Putamen (tissue), 1 donor: ENCODE measurements at places on chromosomes 4 and X.

- DNase-seq, result no peak
Observed at GRCh38 chrX:7294483-7294882, 146.5 kb upstream of the PUDP start.

- DNase-seq, result no peak
Observed at GRCh38 chr4:167221084-167221483, 13.2 kb downstream of the SPOCK3 start.

DNA sequence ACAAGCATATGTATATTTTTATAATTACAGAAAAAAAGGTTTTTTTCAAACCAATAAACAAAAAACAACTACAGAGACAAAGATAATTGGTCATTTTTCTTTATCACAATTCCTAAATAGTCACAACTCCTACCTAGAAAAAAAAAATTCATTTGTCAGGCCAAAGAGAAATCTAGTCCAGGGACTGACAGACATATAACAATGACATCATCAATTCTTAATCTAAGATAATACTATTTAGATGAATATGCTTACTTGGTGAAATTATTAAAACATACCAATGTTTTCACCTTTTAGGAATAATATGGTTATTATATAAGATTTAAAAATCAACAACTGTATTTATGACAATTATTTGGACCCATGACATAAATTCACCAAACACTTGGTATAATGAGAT lies 48.4 kb downstream of the CHM start:
- DNase-seq, result no peak

DNA sequence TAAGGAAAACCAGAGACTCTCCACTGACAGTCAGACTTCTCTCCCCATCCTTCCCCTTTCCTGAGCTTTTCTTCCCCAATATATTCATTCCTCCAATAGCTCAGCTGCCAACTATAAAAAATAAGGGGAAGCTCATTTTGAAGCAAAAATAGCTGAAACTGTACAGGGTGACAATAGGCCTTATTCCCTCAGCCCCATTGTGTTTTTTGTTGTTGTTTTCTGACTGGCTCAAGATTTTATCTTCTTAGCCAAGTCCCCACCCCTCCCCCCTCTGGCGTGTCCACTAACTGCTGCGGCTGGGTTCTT lies 26.2 kb downstream of the PRPS1 start:
- no peak for DNase-seq

DNA sequence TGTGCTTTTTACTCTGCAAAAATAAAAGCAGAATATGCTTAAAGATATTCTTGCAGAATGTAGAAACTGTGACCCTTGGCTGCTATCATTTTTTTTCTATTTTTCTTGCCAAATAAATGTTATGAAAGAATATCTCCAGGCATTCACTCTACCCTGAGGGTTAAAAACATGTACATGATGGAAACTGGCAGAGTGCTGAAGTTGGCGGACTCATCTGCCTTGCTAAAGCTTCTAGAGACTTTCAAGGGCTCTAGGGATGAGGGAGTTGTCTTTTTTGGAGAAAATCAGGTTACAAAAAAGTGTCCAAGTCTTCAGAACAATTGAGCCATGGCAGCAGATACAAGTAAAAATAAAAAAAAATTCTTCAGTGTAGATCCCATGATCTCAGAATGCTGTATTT lies 40.5 kb upstream of the NRK start:
- DNase-seq, result no peak

- DNase-seq, result peak; percentile 45
Observed at GRCh38 chrX:13646154-13646549, 6.8 kb upstream of the TCEANC start.

GRCh38 chrX:41289095-41289494 lies 44.9 kb upstream of the DDX3X start:
- DNase-seq, result no peak

GRCh38 chrX:43641691-43642090 lies 14.4 kb upstream of the MAOA start:
- no peak for DNase-seq

GRCh38 chr4:137812258-137812657 lies 280.0 kb upstream of the PCDH18 start:
- no peak for DNase-seq

DNA sequence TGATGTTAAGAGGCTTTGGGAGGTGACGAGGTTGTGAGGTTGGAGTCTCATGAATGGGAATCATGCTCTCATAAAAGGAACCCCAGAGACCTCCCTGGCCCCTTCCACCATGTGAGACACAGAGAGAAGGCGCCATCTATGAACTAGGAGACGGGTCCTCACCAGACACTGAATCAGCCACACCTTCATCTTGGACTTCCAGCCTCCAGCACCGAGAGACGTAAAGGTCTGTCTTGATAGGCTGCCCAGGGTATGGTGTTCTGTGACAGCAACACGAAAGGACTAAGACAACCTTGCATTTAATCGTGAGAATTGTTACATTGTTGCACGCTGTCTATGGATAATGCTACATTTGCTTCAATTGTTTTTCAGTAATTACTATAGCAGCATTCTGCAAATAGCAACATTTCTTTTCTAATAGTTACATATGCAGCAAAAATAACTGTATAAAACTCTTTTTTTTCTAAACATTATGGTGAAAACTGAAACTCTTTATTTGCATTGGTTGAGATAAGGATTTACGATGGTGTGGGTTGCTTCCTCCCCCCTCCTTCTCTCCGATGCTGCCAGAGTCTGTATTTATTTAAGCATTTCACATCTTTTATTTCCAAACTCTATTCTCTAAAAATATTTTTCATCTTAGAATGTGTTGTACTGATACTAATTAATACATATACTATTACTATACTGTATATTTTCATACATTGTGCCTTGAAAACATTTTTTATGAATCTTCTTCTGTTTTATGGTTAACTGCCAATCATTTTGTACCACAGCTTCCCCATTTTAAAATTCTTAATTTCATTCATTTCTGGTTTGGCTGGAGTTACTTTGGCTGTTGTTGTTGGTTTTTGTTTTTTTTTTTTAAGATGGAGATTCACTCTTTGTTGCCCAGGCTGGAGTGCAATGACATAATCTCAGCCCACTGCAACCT lies 26.4 kb upstream of the AKAP17A start:
- DNase-seq, result no peak

- DNase-seq, result peak; percentile 42
Observed at GRCh38 chr4:51831133-51831532, 11.8 kb upstream of the DCUN1D4 start.

DNA sequence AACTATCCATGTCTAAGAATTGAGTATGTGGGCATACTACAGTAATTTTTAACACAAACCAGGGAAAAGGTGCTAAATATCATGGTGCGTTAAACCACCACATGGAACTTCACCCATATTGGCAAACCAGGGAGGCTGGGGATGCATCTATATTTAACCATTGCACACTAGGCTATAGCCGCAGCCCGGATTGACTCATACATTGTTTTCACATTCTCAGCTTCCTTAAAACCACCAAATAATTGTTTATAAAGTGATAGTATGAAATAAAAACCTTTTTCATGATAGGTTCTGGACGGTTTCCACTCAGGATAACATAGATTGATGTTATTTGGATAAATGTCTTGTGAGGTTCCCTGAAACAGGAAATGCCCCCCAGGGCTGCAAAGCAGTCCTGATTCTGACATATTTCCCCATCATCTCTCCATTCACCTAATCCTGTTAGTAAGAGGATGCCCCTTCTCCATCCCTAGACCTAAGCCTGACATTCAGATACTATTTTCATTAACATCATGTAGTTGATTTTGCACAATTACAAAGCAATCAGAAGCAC lies 7.9 kb downstream of the COL25A1 start:
- no peak for DNase-seq

DNA sequence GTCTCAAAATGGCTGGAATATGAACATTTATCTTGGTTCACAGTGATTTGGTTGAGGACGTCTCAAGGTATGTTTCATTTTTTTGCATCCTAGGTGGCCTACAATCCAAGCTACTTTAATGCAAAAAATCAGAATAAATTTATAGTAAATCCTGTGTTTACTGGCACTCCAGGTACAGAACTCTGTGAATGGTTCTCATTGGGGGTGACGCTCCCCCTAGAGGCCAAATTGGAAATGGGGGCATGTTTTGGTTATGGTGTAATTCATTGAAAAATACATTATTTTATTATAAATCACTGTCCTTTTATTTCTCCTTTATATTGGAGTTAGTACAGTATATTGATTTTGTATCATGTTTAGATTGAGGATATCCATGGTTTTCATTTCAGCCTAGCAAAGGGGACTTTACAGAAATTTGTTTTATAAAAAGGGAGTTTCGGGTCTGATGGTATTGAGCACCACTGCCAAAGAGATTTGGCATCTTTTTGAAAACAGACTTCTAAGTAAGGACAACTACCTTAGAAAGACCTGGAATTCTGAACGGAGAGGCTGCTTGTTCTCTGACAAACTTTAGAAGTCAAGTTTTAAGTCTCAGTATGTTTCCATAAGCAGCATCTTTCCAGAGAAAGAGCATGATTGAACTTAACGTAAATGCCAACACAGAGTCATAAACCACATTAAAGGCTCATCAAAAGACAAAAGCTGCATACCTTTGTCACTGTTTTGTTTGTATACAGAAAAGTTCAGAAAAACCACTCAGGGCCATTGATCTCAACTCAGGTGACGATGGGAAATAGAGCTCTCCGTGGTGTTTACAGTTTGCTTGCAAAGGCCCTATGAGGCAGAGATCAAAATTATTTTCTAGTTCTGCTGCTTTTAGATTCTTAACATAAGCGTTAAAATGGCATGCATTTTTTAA lies 19.4 kb downstream of the MTM1 start:
- DNase-seq, result no peak

- no peak for DNase-seq
Observed at GRCh38 chr4:23734000-23734399, 155.8 kb downstream of the PPARGC1A start.

GRCh38 chr4:81519427-81519773 lies 47.7 kb upstream of the RASGEF1B start:
- no peak for DNase-seq

DNA sequence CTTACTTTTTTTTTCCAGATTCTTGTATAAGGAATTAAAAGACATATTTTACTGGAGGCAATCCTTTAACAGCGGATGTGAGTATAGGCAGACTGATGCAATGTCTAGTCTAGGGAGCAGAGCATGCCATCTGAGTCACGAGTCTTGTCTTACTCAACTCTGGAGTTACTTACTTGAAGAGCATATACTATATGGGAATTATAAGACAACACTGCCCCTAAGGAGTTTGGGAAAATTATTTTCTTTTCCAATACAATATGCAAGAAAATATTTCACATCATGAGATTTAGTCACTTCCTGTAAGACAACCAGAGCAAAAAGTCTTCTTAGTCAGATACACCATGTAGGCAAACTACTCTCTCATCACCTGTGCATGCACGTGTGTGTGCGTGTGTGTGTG lies 537.3 kb upstream of the FTHL17 start:
- DNase-seq, result no peak

- DNase-seq, result no peak
Observed at GRCh38 chr4:2261110-2261852, 628 bp downstream of the MXD4 start.

GRCh38 chrX:101219864-101220346 lies 319 bp downstream of the DRP2 start:
- no peak for DNase-seq

GRCh38 chr4:69549651-69550050 lies 53.9 kb upstream of the UGT2B4 start:
- DNase-seq, result no peak

GRCh38 chr4:127211650-127212560 lies 420.9 kb upstream of the INTU start:
- DNase-seq, result no peak

DNA sequence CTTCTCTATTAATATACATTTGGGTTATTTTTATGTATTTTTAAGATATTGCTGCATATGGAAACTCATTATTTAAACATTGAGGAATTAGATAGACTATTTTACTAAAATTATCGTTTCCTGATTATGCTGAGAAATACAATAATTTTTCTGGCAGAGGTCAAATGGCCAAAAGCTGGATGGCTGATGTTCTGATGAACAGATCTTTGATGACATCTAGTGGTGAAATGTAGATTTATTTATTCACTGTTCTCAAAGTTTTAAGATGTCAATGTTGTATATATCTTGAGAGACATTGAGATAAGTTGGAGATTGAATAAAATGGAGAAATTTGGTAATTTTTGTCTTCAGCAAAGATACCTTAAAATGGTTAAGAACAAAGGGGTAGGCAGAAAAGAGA lies 96.2 kb downstream of the UGT8 start:
- peak; percentile 49 for DNase-seq

GRCh38 chr4:20623939-20624338 lies 76.3 kb upstream of the PACRGL start:
- DNase-seq, result no peak

DNA sequence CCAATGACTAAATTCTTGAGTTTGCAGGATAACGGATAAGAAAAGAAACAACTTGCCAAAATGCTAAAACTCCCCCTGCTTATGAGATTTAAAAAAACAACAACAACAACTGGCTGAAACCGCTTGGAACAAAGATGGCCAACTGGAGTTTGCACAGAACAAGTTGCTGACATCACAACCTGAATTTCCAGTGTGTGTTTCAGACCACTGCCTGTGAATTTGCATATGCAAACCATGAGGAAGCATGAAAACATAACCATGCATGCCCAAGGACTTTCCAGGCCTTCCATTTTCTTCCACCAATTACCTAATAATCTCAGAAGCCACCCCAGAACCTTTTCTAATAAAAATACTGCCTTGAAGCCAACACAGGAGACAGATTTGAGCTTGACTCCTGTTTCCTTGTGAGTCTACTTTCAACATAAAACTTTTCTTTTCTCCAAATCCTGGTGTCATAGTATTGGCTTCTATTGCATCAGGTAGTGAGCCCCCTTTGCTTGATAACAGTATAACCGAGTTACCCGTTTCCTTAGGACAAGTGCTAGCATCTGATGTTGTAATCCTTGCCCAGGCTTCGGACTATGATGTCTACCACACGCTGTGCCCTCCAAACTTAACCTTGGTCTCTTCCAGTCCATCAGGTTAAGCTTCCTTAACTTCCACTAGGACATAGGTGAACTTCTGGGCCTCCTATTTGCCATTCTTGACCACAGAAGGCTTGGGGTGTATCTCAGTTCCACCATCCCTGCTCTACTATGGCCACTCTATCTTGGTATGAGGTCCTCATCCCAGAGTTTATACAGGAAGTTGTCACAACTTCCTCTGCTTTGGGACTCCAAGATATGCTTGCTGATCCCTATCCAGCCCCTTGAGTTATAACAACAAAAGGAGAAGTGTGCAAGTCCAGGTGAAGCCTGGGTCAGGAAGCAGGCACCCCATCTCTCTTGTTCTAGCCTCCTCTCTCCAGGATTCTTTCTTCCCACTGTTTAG lies 385.5 kb upstream of the INTU start:
- no peak for DNase-seq

- DNase-seq, result no peak
Observed at GRCh38 chrX:54825716-54826438, 18.3 kb downstream of the MAGED2 start.

- no peak for DNase-seq
Observed at GRCh38 chr4:69640289-69640688, 847 bp upstream of the UGT2A2 start.

- peak; percentile 8 for DNase-seq
Observed at GRCh38 chrX:69618803-69619202, 2.9 kb downstream of the EDA start.

DNA sequence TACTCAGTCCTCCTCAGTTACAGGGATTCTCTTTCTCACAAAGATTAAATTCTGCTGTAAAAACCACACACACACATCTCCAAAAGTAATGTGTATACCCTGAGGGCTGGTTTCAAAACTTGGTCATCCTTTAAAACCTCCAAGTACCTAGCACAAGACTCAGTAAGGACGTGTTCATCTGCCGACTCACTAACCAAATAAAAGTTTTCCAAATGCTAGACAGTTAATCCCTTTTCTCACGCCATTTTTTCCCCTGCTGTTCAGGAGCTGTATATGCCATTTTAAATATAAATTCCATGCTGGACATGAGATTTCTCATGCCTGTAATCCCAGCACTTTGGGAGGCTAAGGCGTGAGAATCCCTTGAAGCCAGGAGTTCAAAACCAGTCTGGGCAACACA lies 3.9 kb upstream of the SAT1 start:
- no peak for DNase-seq
